ENCODE measurements at places on chromosomes 1 and 21.

DNA sequence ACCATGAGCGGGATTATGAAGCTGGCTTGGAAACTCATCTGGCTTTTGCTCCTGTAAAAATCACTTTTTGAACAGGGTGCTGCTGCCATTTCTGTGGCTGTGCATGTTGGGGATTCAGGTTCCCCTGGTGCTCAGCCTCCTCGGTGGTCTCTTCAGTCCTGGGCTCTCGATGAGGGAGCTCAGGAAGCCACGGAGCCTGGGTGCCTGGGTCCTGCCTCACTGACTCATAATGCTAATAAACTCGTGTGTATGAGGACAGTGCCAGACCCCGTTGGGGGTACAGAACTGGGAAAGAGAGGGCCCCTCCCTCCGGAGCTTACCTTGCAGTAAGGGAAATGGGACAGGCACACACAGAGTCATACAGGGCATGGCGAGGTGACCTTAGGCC, 5.8 kb downstream of the COQ8A start:
- DNase-seq = no peak

DNA sequence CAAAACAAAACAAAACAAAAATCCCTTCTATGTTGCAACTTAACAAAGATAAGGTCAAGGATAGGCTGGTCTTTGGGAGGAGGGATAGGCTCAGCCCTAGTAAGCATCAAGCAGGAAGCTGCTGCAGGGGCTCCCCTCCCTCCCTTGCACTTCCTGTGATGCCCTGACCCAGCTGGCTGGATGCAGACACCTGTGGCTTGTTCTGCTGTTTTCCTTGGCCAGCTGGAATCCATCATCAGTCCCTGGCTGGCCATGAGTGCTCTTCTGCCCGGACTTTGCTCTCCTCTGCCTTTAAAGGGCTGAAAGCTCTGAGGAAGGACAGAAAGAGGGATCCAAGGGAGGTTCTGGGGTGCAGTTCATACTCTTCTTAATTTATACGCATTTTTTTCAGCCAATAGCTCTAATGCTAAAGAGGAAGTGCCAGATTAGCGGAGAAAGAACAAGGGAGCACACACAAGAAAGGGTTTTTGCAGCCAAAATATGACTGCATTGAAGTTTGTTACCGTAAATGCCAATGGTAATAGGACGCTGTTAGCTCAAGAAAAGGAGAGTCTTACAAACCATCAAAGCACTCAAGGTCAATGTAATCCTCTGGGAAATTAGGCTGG, 19.9 kb upstream of the UBE2U start:
- no peak for DNase-seq

- no peak for DNase-seq
These were observed 54.3 kb downstream of the PEX14 start for GRCh38 chr1:10529091-10529490.

DNA sequence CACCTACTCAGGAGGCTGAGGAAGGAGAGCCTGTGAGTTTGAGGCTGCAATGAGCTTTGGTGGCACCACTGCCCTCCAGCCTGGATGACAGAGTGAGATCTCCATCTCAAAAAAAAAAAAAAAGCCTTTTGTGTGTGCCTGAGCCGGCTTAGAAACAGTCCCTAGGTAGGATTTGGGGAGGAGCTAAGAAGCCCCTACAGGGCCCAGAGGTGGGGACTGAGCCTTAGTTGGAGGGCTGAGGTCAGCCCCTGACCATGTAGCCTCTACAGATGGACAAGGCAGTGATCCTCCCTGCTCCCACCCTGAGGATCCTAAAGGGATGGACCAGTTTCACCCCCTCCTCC, 2.5 kb downstream of the ADAMTSL4 start:
- DNase-seq = no peak

DNA sequence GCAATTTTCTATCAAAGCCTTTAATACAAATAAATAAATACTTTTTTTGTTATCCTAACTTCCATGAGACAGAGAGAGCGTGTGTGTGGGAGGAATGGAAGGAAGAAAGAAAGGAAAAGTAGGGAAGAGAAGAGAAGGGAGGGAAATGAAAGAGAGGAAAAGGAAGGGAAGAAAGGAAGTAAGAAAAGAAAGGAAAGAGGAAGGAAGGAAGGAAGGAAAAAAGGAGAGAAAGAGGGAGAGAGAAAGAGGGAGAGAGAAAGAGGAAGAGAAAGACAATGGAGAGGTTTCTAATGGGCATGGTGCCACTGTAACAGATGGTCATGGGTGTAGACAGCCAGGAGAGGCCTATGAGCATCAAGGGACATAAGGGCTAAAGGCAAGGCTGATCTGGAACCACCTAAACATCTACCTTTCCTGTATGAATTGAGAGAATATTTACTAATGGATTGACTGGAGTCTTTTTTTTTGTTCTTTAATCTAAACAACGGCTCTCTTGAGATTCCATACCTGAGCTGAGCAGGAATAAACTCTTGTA, 234.9 kb downstream of the PTPRC start:
- no peak for DNase-seq

DNA sequence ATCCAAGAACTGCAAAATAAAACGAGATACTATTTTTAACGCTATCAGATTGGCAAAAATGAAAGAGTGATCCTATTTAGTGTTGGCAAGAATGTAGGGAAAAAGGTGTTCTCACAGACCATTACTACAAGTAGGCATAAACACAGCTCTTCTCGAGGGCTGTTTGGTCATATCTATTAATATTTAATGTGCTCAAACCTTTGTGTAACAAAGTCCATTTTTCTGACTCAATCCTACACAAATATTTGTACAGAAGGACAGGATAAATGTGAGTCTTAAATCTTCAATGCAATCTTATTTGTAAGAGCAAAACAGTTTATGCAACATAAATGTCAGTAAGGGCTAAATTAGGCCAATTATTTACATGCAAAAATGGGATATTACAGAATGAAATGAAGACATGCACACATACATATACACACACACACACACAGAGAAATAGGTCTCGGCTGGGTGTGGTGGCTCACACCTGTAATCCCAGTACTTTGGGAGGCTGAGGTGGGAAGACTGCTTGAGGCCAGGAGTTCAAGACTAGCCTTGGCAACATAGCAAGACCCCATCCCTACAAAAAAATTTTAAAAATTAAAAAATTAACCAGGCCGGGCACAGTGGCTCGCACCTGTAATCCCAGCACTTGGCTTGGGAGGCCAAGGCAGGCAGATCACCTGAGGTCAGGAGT, 17.7 kb downstream of the DHCR24 start:
- DNase-seq = no peak

GRCh38 chr1:192443616-192444015, 126.8 kb downstream of the RGS21 start:
- DNase-seq = no peak

- no peak for DNase-seq
These were observed 1707.7 kb downstream of the BRINP3 start for GRCh38 chr1:188769936-188770335.

GRCh38 chr1:234518876-234519275, 39.9 kb upstream of the TARBP1 start:
- DNase-seq = no peak

DNA sequence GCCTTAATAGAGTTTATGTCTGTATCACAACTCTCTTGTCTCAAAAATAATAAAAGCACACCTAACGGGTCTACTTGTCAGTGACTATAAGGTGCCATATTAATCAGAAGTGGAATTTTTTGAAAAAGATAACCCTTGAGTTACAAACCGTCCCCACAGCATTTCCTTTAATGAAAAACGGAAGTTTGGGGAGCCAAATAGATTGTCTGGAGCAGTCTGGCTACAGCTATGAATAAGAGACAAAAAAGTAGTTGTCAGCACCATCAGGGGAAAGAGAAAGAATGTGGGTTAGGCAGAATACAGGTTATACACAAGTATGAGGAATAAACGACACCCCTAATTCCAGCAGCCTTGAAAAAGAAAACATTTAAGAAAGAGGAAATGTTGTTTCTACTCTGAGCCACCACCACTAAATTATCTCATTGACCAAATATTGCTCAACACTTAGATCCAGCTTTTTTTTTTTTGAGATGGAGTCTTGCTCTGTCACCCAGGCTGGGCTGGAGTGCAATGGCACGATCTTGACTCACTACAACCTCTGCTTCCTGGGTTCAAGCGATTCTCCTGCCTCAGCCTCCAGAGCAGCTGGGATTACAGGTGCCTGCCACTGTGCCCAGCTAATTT, 29.4 kb upstream of the USP24 start:
- no peak for DNase-seq

- DNase-seq = no peak
These were observed 39.8 kb downstream of the USP1 start for GRCh38 chr1:62476525-62477219.

DNA sequence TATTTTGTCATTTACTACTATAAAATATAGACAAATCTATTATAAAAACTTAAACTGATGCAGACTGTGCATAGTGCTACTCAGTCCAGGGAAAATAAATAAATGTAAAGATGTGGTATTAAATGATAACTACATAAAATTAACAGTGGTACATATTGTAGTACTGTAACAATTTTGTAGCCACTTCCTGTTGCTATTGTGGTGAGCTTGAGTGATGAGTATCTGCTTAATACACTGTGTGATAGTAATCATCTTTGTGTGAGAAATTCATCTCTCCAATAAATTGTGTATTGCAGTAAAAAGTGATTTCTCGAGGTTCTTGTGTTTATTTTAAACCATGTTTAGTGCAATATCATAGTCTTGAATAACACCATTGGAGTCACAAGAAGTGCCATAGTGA, 353.4 kb upstream of the ZRANB2 start:
- DNase-seq = no peak

DNA sequence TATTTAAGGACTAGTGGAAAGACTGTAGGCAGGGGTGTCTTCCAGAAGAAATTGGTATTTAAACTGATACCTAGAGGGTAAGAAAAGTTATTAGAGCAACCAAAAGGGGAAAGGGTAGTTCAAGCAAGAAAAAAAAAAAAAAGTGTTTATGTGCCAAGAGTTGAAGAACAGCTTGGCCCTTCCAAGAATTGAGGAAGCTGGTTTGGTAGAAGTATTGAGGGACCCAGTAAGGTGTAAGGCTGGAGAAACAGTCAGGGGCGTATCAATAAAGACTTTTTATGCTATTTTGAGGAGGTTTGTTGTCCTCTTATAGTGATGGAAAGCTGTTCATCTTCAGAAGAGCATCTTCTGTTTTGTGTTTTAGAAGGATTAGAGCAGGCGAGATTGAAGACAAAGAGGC, 108.3 kb downstream of the PTPRC start:
- DNase-seq = no peak

GRCh38 chr1:240171907-240172306, 80.2 kb downstream of the FMN2 start:
- no peak for DNase-seq

DNA sequence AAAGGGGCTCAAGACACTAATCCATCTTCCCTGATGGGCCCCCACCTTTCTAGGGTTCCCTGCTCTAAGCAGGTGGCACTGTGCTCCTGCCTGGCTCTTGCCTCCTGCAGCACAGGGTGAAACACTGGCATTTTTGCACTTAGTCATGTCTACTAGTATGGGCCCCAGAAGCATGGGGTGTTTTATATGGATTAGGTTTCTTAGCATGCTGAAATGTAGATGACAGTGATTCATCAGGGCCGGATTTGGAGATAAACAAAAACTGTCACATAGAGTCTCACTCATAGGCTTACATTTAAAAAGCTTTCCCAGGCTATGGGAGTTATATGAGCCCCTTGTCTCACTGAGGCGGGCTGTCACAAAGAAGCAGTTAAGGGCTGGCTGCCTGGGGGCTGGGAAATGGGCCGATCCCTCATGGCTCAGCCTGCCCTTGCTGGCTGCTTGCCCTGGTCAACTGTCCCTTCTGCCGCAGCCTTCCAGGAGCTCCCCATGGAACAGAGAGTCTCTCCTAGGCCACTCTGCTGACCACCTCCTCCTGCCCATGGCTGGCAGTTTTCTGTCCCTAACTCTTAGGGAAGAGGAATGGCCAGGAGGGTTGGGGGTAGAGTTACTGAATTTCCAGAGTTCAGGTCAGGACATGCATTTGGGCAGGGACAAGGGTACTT, 6.5 kb downstream of the GALNT2 start:
- no peak for DNase-seq

- DNase-seq = no peak
These were observed 101.8 kb downstream of the TGFBR3 start for GRCh38 chr1:91784191-91784590.

GRCh38 chr1:44113095-44113609, 5.5 kb upstream of the KLF17 start:
- no peak for DNase-seq

DNA sequence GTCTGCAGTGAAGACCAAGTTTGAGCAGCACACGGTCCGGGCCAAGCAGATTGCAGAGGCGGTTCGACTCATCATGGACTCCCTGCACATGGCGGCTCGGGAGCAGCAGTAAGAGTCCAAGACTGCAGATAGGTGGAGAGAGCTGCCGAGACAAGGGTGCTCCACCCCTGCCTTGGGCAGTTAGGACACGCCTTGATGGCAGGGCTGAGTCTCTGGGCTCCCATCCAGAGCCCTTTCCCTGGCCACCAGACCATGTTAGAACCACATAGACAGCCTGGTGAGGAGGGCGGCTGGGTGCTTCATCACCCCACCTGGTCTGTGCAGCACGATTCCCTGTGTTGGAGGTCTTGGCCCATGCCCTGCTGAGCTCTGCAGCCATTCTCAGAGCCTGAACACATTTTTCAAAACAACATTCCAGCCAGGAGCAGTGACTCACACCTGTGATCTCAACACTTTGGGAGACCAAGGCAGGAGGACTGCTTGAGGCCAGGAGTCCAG, 17.3 kb upstream of the MIIP start:
- DNase-seq = no peak

GRCh38 chr1:201528631-201529252, 10.2 kb upstream of the NAV1 start:
- DNase-seq = no peak

- DNase-seq = no peak
These were observed 84.7 kb upstream of the LYPLAL1 start for GRCh38 chr1:219088778-219089557.

DNA sequence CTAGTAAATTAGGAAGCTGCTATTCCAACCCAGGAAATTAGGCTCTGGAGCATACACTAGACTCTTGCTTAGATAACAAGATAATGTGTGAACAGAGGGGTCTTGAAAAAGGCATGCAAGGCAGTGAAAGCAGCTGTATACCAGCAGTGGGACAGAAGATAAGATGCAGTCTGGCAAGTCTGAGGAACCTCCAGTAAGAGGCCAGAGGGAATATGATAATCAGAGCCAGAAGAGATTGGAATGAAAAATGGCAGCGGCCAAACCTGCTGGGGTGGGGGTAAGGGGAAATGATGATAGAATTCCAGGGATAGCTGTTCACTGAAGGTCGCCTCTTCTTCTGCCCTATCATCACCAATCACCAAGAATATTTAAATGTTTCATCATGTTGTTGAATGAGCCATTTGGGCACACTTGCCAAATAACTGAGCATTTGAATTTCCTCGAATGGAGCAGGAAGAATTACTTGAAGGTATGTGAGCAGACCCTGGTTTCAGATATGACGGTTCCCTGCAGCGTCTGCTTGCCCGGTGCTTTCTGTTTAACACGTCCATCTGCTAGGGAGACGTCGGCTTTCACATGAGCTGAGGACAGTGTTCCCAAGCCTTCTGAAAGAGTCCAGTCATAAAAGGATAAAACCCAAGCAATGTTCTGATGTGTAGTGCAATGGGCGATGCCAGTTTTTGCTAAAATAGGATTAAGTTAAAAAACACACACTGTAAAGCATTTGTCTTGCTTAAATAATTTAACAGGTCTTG, 173.3 kb downstream of the RWDD3 start:
- no peak for DNase-seq
